HT-29 (cell line): ENCODE measurements at places on chromosomes 1 and 21. TPM values are rescaled to one million over a fixed set of nuclear protein-coding genes. Genes with fewer than 3 reads are reported as not detected.

The BCL10 gene
- 11.8 and 13.0 TPM in 2 replicates for total RNA-seq

The ANXA9 gene
- 49.4 and 50.4 TPM in 2 replicates for total RNA-seq

The RNF186 gene
- total RNA-seq = not detected in 2 replicates

The SPRR1A gene
- not detected in 2 replicates for total RNA-seq

The SERPINC1 gene
- not detected in 2 replicates for total RNA-seq

The ELAVL4 gene
- not detected in 2 replicates for total RNA-seq

The GRIK1 gene
- not detected in 2 replicates for total RNA-seq

DNA sequence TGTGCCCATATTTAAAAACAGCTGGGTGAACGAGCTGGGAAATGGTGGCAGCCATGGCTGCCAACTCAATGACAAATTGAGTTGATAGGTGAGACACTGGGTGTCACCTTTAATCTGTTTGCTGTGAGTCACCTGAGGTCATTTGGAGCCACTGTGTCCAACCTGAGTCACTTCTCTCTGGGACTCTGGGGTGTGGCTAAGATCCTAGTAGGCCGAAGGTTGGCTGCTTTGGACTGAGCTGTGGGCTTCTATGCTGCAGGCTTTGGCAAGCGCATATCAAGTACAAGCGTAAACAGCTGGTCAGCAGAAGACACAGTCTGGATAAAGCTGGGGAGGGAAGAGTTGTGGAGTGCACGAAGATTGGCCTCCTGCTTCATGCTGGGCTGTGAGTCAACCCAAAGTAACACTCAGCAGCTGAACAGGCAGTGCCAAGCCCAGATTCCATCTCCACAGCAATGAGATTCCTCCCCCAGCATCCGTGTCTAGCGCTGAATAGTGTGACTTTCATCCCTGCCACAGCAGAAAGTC is 24.0 kb downstream of the TEX35 start:
- DNase-seq = peak; percentile 89

DNA sequence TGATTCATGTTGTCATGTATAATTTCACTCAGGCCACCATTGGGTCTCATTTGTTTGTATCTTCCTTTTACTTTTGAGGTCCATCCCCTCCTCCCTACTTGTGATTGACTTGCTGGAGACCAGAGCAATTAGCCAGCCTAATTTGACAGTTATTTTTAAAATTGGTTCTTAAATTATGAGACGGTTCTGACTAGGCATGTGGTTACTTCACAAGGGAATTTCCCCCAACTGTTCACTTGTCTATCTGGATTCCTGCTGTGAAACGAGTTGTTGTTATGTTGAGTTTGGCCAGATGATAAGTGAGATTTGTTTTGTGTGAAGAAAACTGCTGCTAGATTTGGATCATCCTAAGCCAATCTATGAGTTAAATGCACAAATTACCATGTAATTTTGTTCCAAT is 359.1 kb downstream of the BARHL2 start:
- no peak for DNase-seq

- no peak for DNase-seq
These were observed 613.4 kb upstream of the ADAMTS5 start for GRCh38 chr21:27580276-27580675.

DNA sequence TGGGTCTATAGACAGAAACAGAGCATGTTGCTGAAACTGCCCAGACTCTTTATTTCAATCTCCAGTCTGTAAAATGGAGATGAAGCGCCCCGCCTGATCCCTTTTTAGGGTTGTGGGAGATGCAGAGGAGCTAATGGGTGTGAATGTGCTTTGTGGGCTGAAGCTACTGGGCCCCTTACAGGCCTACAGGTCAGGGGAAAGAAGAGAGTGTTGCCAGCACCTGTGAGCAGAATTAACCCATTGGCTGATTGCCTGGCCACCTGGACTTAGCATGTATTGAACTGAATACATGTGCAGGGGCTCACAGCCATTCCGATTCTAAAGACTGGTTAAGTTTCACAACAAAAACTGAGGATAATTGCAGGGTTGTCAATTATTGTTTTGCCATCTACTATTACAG is 13.9 kb upstream of the ATF3 start:
- DNase-seq = no peak

DNA sequence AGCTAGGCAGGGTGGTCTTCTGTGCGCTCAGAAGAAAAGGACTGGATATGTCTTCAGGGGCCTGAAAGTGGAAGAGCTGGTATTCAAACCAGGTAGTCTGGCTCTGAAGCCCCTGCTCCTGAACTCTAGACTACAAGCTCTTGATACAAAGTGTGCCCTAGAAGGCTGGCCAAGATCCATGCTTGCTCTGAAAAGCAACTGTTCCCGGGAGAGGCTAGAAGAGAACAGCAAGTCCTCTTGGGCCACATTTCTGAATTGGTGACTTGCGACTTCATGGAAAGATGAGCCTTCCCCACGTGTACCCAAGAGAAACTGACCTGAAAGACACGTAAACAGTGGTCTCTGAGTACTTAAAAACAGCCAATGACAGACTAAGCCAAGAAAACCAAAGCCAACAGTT is 123.3 kb upstream of the GRIK3 start:
- DNase-seq = no peak

DNA sequence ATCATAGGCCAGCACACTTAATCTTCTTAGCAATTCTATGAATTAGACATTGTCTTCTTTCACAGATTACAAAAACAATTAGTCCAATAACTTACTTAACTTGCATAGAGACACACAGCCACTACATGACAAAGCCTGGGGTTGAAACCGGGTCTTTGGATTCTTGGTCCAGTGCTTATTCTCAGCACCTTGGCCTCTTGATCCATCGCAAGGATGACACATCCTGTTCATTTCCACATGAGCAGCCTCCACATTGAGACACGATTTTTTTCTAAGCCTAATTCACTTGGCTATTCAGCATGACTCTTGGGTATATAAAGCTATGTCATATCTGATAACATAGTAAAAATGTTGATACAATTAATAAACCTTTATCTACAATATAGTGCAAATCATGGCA is 221.0 kb upstream of the FOXD3 start:
- no peak for DNase-seq

- DNase-seq = no peak
These were observed 22.1 kb upstream of the IL10 start for GRCh38 chr1:206794294-206794908.

DNA sequence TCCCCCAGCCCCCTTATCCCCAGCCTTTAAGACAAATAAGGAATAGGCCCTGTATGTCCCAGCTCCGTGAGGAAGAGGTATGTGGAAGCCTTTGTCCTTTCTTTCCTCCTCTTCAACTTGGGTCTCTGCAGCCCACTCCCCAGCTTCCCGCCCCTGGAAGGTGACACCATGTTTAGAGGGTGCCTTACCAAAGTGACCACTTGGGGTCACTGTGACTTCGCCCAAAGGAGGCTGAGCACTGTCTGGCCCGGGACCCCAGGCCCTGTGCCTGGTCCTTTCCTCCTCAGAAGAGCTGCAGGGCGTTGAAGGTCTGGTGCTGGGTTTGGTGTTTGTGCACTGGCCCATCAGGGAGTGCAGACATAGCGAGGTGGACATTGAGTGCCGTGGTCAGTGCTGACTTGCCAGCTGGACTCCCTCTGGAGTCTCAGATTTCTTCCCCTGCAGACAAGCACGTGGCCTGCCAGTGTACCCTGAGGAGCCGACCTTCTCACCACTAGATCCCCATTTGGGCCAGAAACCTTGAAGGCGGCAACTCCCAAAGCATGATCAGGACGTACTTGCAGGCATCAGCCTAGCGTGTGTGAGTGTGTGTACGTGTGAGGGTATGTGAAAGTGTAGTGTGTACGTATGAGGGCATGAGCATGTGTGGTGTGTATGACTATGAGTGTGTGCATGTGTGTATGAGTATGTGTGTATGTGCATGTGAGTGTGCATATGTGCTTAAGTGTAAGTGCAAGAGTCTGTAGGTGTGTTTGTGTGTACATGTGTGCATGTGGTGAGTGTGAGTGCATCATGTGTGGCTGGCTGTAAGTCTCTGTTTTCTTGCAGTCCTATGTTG is 181.4 kb upstream of the KIAA0040 start:
- DNase-seq = peak; percentile 8

DNA sequence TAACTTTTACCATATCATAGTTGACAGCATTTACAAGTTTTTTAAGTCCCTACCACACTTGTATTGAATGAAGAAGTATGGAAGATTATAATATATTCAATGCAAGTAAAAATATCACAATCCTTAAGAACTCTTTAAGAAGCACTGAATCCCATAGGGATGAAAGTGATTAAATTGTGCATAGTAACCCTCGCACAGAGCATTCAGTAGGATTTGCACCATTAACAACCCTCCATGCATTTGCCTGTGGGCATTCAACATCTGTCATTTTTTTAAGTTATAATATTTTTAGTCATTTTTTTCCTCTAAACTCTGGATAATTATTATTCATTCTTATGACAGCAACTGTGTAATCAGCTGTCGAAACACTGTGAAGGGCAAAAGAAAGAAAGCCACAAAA is 10.1 kb downstream of the SELE start:
- no peak for DNase-seq

- DNase-seq = peak; percentile 87
These were observed 1.2 kb downstream of the LMNA start for GRCh38 chr1:156115514-156116374.

DNA sequence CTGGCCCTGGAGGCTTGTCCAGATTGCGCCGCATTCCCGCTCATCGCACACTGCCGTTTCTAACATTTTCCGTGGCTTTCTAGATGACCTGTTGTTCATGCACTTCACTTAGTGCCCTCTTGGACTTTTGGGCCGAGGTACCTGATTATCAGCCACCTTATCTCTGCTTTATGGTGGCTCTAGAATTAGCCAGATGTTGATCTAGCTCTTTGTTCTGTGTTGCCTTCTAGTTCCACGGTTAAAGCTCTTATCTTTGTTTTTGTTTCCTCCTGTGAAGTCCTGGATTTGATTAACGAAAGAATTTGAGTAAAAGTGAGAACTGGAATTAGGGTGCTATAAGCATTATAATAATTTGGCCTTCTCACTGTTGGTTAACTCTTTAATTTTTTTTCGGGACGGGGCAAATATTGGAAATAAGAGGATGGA is 945 bp downstream of the RNPEP start:
- DNase-seq = no peak

DNA sequence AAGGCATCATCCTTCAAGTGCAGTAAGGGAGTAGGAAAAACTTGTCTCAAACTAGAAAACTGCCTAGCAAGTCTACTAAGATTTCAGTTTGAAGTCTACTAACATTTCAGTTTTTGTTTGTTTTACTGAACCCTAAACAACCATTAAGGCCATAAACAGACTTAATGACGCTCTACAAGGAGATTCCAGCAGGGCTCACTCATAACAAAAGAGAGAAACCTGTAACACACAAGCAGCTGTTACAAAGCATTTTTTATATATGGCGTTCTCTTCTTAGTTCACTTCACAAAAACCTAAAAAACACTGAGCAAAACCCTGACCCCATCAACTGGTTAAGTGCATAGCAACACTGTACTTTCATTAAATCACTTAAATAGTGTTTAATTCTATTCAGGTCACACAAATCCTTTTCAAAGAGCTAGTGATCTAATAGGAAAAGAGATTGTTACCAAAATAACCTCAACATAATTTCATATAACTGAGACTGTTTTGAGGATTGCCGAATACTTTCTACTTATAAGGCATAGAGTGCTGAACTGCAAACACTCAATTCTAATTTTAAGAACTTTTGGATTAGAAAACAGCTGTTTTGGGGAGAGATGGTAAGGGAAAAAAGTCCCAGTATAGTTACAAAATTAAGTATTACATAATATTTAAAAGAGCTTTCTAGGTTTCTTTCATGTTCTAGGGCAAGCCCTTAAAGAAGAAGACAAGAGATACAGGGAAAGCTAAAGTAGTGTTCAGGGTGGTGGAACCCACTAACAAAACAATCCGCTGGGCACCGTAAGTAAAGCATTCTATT is 1.4 kb downstream of the B3GALNT2 start:
- peak; percentile 58 for DNase-seq

DNA sequence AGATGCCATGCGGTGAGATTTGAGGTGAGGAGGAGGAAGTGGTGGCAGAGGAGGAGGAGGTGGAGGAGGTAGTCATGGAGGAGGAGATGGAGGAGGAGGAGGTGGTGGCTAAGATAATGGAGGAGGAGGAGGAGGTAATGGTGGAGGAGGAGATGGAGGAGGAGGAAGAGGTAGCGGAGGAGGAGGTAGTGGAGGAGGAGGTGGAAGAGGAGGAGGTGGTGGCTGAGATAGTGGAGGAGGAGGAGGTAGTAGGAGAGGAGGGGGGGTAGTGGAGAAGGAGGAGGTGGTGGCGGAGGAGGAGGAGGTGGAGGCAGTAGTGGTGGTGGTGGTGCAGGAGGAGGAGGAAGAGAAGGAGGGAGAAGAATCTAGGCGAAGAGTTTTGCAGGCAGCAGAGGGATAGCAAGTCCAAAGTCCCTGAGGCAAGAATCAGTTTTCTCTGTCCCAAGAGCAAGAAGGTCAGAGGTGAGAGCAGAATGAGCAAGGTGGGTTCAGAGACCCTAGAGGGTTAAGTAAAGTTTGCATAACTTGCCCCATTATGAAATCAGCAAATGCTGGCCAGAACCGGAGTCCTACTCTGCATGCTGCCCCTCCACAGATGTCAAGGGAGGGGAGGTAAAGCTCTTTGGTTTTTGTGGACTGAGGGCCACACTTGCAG is 38.9 kb upstream of the GNPAT start:
- no peak for DNase-seq

GRCh38 chr1:103517380-103518047 is 8.0 kb upstream of the RNPC3 start:
- DNase-seq = no peak

- DNase-seq = peak; percentile 44
These were observed 5.9 kb downstream of the ARHGEF10L start for GRCh38 chr1:17545356-17545755.

GRCh38 chr1:206551986-206552326 is 44.6 kb downstream of the RASSF5 start:
- DNase-seq = no peak

GRCh38 chr21:45000637-45001133 is 60.9 kb downstream of the SLX9 start:
- DNase-seq = no peak

- no peak for DNase-seq
These were observed 33.5 kb downstream of the EEIG2 start for GRCh38 chr1:108593448-108593847.

DNA sequence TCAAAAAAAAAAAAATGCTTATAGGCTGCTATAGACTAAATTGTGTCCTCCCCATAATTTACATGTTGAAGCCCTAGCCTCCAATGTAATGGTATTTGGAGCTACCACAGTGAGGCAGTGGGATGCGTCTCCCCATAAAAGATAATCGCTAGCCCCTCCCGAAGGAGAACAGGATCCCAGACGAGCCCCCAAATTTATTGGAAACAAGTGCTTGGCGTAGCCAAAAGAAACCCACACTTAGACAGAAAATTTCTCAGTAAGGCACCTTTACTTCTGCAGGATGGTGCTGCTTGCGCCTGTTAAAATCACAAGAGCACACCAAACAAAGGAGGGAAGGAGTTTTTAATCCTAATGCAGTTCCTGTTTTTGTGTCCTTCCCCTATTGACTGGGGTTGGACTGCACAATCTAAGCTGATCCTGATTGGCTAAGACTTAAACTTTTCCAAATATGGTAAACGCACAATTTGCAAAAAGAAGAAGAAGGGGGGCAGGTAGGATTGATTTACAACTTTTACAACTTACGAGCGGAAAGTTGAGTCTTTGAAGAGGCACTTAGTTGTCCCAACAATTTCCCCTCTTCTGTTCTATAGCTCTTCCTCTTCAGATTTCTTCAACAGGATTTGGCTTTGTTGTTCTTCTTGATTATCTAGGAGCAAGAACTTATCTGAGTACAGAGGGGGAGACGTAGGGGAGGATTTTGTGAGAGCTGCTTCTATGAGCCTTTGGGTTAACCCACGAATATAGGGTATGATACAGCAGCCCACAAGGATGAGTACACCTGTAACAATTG is 3.0 kb upstream of the IPP start:
- no peak for DNase-seq

- DNase-seq = no peak
These were observed 48.3 kb downstream of the TRIM62 start for GRCh38 chr1:33133478-33134105.

GRCh38 chr1:35660581-35661473 is 19.5 kb upstream of the PSMB2 start:
- DNase-seq = peak; percentile 14
